SK-MEL-5 (cell line): ENCODE measurements at places on chromosomes 16 and 17.

- peak; percentile 72 for DNase-seq
Measured at GRCh38 chr17:14302431-14303099, 1.7 kb downstream of the HS3ST3B1 start.

GRCh38 chr16:67987460-67988160, 7.3 kb upstream of the DPEP3 start:
- DNase-seq = no peak

- DNase-seq = no peak
Measured at GRCh38 chr17:41071606-41072360, 6.1 kb upstream of the KRTAP2-4 start.

DNA sequence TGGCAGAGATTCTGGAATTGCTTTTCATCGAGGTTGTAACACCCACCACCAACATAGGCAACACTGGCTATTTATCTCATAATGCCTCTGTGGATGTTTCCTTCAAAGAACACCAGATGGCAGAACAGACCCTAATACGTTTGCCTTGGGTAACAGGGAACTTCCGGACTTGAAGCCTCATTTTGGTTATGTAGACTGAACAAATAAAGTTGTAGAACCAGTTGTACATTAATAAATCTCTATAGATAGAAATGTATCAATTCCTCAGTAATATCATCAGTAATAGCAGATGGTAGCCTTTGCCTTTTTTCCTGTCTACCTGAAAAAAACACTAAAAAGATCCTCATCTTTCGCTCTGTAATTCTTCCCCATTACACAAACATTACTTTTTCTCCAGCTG, 25.9 kb upstream of the APOH start:
- peak; percentile 92 for DNase-seq

GRCh38 chr16:21704733-21705132, 41.0 kb downstream of the OTOA start:
- DNase-seq = no peak

GRCh38 chr17:66445229-66445628, 142.8 kb downstream of the PRKCA start:
- DNase-seq = no peak

DNA sequence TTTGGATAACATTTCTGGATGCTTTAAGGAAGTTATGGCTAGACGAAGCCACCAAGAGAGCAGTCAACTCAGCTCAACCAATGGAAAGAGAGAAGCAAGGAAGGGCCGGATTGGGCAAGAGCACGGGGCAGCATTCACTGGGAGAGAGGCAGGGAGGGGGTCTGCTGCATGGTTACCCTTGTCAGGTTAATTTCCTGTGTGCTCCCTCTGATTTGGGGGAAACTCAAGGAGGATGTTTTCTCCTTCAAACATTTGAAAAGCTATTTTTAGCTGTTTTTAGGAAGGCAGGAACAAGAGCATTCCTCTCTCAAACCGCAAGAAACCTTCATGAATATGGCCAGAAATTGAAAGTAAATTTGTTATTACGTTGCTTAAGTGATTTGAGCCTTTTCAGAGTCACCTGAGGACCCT, 118.5 kb upstream of the ZFHX3 start:
- peak; percentile 22 for DNase-seq

GRCh38 chr16:48479329-48479728, 94.1 kb upstream of the SIAH1 start:
- no peak for DNase-seq

DNA sequence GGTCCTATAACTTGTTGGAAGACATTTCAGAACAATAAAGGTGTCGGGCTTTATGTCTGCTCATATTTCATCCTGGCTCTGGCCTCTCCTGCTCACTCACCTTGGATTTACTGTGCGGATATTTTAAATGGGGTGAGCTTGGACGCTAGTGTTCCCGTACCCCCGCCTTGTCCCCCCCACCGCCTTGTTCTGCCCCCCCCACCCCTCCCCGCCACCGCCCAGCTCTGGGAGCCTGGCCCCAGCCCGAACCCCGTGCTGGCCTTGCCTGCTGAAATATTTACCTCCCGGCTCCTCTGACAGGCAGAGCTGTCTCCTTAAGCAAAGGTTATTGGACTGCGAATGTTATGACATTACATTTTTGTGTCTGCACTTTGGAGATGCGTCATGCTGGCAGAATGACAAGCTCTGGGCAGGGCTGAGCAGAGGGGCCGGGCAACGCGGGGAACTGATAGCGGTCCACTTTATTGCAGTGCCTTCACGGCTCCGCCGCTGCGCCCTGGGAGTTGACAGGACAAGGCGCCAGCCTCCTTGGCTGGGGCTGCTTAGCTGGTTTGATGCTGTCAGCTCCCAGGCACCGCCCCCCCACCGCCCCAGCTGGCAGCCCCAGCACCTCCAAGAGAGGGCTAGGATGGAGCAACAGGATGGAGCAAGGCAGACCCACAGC, 222.5 kb upstream of the GSE1 start:
- DNase-seq = no peak

GRCh38 chr17:69402052-69402451, 12.4 kb upstream of the MAP2K6 start:
- no peak for DNase-seq

- DNase-seq = peak; percentile 52
Measured at GRCh38 chr16:2912330-2913199, 834 bp downstream of the FLYWCH1 start.

DNA sequence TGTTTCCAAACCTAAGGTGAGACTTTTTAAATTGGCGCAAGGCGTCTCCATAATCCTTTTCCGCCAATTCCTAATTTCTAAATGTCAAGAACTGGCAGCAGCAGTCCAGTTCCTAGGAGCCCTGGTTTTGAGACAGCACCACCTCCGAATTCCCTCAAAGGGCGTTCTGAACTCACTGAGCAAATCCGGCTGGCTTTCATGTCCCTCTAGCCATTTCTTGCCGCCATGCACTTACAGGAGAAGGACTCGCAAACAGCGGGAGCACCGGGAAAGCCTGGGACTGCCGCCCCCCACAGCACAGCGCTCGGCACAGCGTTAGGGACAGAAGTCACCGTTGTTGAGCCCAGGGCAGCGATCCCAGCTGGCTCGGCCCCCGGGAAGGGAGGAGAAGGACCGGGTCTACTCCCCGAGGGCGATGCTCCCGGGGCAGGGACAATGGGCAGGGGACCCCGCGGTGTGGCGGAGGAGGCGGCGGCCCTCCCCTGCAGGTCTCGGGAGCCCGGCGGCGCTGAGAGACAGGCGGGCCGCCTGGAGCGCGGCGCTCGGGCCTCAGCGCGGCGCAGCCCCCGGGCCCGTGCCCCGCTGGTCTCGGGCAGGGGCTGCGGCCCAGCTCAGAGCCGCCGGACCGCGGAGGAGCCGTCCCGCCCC, 545 bp downstream of the ARHGAP17 start:
- DNase-seq = peak; percentile 36

GRCh38 chr16:81707411-81708265, 71.5 kb upstream of the PLCG2 start:
- no peak for DNase-seq

- no peak for DNase-seq
Measured at GRCh38 chr16:59204589-59204988, 470.5 kb upstream of the GOT2 start.

DNA sequence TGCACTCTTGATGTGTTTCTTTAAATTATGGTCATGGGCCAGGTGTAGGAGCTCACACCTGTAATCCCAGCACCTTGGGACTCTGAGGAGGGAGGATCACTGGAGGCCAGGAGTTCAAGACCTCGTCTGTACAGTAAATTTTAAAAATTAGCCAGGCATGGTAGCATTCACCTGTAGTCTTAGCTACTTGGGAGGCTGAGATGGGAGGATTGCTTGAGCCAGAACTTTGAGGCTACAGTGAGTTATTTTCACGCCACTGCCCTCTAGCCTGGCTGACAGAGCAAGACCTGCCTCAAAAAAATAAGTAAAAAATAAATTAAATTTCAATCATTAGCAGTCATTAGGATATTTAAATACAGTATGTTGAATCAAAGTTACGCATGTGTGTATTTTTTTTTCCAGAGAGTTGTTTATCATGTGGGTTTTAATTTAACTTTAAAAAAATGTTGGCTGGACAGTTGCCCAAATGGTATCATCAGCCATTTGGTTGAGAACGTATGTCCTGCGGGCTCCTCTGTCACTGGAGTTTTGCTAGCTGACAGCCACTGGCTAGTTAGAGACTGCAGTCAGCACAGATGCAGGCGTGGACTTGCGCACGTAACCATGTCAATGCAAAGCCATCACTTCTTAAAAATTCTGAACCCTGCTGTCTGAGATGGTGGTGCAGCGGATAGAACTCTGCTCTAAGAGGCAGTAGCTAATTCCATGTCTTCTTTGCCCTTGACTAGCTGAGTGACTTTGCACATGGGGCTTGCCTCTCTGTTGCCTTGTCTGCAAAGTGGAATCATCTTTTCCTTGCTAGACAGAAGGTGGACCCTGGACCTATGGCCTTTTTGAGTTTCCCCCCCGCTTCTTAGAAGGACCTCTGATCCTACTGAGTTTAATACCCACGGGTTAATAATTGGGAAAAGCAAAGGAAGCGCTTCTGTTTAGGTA, 40.0 kb downstream of the MAPT start:
- DNase-seq = no peak

DNA sequence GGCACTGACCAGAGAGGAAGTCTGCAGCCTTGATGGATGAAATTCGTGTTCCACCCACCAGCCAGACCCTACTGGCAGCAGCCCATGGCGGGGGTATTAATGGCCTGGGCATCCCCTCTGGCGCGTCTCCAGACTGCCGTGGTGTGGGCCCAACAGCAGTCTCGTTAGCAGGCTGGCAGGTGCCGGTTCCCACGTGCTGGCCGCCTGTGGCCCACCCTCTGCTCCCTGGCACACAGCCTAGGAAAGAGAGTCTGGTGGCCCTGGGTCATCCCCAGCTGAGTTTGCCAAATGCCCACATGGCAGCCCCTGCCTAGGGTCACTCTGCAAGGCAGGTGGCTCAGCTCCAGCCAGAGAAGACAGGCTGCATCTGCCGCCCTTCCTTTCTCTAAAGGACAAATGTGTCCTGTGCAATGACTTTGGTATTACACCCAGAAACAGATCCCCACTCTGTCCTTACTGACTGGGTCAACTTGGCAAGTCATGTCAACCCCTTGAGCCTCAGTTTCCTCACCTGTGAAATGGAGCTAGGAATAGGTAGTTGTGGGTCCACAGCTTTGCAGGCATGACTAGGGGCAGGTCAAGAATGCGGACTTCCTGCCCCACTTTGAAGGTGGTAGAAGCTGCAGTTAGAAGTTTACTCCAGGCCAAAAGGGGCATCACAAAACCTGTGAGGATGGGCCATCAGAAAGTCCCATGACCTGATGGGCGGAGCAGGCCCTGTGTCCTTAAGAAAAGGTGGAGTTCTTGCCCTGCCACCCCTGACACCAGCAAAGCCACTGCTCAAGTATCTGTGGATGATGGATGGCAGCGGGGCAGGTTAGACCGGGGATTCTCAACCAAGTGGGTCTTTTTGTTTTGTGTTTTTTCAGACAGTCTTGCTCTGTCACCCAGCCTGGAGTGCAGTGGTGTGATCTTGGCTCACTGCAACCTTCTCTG, 76.6 kb downstream of the ABCC6 start:
- DNase-seq = no peak

DNA sequence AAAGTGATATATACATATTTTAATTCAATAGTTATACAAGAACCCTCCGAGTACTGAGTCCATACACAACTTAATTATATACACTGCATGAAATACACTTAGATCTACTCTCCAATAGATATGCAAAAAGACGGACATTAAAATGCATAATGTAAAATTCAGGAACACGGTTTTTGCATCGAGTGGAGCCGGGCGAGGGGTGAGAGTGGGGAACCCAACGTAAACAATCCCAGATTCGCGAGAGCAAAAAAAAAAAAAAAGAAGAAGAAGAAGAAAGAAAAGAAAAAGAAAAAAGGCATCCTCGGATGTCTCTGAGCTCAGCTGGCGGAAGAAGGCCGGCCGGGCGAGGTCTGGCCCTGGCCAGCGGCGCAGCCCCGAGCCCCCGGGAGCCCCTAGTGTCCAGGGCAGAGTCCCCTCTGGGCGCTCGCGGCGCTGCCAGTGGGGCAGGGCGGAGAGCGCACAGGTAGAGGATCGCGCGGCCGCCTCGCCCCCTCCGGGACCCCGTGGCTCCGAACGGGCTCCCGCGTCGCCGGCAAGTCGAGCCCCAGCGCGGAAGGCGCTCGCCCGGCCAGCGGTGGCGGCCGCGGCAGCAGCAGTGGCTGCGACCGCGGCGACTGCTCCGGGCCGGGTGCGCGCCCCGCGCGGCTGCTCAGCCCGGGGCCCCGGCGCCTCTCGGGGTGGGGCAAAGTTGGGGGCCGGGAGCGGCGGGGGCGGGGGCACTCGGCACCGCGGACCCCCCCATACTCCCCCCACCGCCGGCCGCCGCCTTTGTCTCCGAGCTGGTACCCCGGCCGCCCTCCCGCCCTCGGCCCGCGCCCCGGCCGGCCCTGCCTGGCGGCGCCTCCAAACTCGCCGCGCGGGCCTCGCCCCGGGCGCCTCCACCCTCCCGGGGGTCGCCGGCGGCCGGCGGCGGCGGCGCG, 9.6 kb upstream of the ZFHX3 start:
- DNase-seq = no peak

GRCh38 chr16:55668340-55669281, 12.8 kb downstream of the SLC6A2 start:
- DNase-seq = no peak
